ENCODE measurements at places on chromosomes 5 and 9.
A peak's percentile ranks its signal among the peaks of the same experiment; 100 is the strongest.

DNA sequence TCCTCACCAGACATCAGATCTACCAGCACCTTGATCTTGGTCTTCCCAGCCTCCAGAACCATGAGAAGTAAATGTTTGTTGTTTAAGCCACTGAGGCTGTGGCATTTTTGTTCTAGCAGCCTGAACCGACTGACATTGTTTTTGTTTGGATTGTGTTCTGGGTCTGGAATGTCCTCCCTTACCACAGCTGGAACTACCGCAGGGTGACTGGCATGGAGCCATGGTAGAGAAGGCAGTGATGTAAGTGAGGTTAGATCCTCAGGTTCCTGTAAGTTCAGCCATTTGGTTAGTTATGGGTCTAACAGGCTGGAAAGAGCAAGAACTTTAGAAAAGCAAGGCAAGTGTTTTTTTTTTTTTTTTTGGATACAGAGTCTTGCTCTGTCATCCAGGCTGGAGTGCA lies 209.3 kb downstream of the DAB2IP start:
- peak; percentile 65 for DNase-seq

DNA sequence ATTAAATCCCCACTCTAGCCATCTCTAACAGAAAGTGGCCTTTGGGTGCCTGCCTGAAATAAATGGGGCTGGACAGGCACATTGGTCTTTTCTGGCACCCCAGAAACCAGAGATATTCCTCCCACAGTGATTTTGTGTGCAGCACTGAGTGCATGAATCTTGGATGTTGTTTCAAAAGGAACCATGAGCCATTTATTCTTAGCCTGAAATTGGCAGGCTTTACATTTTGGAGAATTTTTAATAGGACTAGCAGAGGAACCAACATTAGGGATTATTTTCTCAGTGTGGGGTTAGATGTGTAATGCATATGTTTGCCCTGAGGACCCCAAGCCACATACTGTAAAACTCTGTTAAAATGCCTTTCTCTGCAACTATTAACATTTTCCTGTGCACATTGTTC lies 451.3 kb downstream of the NFIB start:
- no peak for DNase-seq

GRCh38 chr9:123642291-123643278 lies 286.6 kb downstream of the CRB2 start:
- DNase-seq = no peak

GRCh38 chr5:59021286-59021673 lies 438.4 kb downstream of the RAB3C start:
- DNase-seq = no peak

DNA sequence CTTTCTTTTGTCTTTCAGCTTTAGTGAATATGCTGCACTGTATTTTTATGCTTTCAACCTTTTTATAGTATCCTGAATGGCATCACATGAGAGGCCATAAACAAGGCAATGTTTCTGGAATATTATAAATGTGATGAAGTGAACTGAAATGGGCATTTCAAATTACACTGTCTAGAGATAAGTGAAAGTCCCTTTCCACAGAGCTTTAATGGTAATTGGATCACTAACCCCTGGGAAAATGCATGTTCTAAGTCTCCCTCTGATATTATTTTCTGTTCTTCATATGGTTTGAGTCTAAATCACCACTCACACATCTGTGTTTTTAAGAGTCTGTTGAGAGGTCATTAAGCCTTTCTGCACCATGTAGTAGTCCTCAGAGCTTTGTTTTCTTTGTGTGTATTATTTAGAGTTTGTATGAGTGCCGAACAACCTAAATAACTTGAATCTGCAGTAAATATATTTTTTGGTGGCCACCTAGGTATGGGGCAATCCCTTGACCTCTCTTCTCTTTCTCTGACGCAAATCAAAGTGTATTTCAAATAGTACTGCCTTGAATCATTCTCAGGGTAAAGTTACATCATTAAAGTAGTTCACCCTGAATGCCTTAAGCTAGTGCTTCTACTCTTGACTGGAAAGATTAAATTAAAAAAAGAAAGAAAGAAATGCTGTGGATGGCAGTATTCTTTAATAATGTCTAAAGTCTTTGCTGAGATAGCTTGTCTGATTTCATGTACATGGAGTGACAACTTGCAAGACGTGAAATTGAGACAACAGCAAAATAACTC lies 1931.0 kb upstream of the CDH6 start:
- DNase-seq = no peak

GRCh38 chr9:125600194-125600593 lies 106.8 kb downstream of the MAPKAP1 start:
- no peak for DNase-seq

- DNase-seq = peak; percentile 94
Observed at GRCh38 chr9:108673386-108673785, 182.4 kb downstream of the ACTL7B start.
